ENCODE measurements at places on chromosomes 2 and 18.

GRCh38 chr2:144350151-144350802, 169.6 kb downstream of the ZEB2 start:
- peak; percentile 31 for DNase-seq

DNA sequence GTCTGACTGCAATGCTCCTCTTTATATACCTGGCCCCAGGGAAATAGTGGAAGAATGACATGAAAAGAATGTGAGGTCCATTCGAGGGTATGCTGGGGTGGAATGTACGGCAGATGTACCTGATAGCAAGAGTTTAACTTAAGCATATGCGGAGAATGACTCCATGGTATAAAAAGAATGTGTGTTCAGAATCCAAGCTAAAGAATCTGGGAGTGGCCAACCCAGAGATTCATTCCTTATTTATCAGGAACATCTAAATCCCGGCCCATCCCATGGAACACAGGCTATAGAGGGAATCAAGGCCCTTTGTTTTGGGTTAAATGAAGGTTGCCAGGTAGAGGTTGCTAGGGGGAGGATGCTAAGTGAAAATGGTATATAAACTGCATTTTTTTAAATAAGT, 150.0 kb downstream of the ZNF385B start:
- DNase-seq, result no peak

DNA sequence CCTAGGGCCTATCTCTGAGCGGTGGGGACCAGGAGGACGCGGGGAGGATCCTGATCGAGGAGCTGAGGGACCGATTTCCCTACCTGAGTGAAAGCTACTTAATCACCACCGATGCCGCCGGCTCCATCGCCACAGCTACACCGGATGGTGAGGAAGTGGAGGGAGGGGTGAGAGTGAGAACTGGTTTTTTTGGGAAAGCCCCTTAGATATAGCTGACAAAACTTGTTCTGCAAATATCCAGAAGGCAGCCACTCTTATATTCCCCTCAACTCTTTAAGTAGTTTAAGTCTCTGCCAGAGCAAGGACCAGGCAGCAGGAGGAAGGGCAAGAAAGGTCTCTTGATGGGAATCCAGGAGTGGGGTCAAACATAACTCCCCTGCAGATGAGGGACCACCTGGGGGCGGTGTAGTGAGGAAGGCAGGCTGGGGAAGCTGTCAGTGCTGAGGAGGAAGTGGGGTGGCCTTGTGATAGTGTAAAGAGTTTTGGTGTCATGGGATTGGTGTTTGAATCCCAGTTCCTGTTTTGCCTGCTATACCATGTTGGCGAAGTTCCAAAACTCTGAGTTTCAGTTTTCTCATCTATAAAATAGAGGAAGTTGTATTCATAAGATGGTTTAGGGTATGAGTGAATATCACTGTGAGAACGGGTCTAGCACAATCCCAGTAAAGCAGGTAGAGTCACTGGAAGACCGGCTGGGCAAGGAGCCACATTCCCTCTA, 3.4 kb downstream of the NAGK start:
- peak; percentile 56 for DNase-seq

DNA sequence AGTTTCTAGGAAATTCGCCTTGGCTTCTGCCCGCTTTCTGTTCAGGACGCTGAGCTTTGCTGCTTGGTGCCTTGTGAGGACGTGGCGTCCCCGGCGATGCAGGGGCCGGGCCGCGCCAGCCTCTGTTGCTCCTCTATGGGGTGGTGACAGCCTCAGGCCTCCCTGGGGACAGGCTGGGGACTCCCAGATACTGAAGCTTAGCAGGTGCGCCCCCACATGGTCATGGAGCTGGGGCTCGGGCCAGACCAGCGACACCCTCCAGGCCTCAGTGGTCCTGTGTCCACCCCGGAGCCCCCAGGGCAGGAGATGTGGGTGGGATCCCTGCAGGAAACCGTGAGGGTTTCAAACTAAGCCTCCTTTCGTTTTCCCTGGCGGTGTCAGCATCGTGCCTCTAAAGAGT, 29.2 kb downstream of the KCNG2 start:
- DNase-seq, result no peak

GRCh38 chr2:30249354-30249753, 18.0 kb downstream of the LBH start:
- DNase-seq, result no peak

- no peak for DNase-seq
These were observed 105.5 kb upstream of the CCDC68 start for GRCh38 chr18:55064760-55065159.

DNA sequence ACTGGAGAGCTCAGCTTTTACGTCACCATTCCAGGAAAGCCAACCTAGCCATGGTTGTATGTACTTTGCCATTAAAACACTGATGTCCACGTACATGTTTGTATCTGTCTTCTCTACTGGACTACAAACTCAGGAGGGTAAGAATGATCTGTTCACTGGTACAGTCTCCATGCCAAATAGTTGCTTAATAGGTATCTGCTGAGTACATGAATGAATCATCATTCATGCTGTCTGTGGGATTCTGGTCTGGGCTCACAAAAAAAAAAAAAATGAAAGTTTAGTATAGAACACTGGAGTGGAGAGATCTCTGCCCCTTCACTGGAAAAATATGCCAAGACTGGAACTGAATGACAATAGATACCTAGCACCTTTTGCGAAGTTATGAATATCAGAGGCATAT, 102.6 kb upstream of the ITGA4 start:
- DNase-seq, result no peak

DNA sequence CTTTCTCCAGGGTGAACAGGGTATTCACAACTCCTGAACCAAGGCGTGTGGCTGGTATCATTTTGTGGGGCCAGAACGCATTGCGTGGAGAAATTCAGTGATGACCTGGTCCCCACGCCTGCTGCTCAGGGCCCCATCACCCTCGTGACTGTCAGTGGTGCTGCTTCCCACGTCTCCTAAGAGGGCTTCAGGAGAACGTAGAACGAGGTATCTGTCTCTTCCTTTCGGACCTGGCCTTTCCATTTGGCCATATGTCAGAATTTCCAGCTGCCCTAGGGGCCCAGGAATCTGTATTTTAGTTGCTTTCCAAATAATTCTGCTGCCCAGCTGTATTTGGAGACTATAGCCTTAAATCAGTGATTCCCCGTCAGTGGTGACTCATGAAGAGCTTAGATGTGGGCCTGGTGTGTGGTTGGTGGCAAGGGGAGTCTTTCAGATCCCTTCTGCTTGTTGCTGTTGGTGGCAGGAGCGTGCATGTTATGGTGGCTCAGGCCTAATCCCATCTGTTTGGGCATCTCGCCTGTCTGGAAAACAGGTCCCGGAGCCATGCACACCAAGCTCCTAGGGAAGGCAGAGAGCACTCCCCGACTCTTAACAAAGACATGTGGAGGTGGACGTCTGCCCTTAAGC, 56.4 kb downstream of the NPAS2 start:
- DNase-seq, result no peak

DNA sequence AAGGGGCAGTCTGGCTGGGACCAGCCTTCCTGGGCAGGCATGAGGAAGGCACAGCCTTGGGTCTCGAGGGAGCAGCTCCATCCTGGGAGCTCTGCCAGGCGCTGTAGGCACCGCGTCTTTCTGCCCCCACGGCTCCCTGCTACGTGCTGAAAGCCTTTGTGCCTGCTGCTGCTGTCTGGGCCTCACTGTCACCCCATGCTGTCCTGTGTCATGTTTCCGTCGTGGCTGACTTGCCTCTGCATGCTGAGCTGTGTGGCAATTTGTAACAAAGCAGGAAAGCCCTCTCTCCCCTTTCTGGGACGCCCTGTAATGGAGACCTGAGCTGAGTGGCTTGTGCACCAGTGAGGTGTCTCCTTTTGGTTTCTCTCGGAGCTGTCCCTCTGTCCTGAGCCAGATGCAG, 152.5 kb downstream of the TSN start:
- DNase-seq, result no peak

DNA sequence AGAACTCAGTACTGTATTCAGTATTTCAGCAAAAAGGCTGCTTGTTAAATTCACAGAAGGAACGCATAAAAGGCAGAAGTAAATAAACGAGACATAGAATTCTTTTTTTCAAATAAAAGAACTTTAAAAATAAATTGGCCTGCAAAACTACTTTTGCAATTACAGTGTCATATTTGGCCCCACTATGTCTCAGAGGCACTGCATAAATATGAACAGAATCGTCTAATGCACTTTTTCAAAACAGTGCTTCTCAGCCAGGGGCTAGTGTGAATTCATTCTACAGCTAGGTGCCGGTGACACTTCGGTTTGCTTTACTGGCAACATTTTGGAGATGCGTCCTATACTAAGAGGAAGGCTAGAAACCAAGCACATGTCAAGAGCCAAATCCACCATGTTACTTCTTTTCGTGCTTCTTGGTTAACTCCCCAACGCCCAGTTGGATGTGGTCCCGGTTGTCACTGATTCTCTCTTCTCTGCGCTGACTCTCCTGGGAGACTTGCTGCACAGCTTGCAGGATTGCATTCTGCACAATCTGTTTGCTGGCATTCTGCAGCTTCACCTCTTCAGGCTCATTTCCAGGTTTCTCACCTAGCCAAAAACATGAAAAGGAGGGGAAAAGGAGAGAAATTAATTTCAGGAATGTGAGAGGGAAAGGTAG, 51.8 kb downstream of the AKAIN1 start:
- no peak for DNase-seq

DNA sequence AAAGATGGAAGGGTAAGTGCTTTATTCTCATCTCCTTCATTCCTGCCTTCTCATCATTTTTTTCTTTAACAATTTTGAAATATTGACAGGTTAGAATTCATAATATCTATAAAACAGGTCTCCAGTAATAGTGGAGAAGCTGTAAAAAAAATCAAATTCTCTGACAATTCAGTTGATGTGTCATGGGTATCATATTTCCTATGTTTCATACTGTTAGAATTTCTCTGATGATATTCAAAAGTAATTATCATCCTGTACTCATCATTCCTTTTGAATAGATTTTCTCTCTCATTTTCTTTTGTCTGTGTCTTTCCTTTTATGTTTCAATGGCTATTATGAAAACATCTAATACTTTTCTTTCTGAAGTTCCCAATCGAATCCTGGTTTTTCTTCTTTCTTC, 97.7 kb downstream of the CPS1 start:
- no peak for DNase-seq

GRCh38 chr2:70480468-70480867, 73.2 kb downstream of the TGFA start:
- no peak for DNase-seq

DNA sequence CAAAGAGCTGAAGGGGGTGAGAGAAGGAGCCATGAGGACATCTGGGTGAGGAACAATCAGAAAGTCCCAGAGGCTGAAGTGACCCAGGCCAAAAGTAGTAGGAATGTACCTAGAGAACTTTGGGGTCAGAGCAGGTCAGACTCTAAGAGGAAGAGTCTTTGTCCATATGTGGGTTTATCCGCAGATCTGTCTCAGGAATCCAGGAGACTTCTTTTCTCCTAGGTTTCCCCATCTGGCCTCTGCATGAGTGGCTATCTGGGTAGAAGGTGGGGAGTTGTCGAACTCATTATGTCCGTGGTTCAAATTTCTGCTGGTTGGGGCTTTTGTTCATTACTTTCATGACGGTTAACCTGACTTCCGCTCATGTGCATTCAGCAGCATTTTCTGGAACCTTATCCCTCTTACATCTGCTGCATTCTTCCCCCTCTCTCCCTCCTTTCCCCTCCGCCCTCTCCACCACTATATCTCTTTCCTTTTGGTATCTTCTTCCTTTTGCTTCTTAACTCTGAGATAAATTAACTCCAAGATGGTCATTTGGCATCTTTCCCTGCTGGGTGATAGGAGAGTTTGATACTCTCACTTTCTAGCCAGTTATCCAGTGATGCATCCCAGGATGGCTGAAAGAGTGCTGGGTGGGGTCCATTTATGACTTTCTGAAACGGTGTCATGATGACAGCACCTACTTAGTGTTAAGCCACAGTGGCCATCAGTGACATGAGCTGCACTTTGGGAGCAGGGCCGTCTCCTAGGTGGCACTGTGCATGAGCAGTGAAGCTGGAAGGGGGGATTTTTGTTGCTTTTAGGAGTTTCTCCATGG, 2.1 kb downstream of the LIPG start:
- DNase-seq, result no peak

- no peak for DNase-seq
These were observed 148.8 kb upstream of the HS6ST1 start for GRCh38 chr2:128467321-128467969.

GRCh38 chr2:24972315-24972961, 683 bp upstream of the DNAJC27 start:
- DNase-seq, result peak; percentile 15

- DNase-seq, result peak; percentile 70
These were observed 70.6 kb downstream of the COPS8 start for GRCh38 chr2:237156031-237156856.

- no peak for DNase-seq
These were observed 33.8 kb downstream of the PRELID3A start for GRCh38 chr18:12441475-12442034.

DNA sequence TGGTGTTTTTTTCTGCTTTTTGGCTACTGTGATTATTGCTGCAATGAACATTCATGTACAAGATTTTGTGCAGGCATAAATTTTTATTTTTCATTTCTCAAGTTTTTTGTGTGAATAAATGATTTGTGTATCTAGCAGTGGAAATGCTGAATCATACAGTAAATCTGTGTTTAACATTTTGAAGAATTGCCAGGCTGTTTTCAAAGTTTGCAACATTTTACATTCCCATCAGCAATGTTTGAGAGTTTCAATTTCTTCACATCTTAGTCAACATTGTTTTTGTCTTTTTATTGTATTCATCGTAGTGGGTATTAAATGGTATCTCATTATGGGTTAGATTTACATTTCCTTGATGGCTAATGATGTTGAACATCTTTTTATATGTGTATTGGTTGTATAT, 98.8 kb upstream of the RBMS1 start:
- DNase-seq, result no peak

DNA sequence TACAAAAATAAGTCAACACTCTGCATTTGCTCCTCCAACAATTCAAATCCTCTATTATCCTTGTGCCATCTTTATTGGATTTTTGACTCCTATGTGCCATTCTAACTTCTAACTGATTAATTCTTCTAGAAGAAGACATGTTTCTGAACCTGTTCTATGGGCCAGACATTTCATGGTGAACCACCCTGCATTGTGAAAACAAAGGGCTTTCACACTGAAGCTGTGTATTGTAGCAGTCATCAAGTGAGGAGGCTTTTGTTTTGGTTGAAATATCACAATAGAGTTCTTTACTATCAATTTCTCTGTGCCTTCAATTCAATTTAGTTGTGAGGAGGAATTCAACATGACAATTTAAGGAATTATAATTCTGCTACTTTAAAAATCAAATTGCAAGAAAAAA, 357.9 kb downstream of the PLCL1 start:
- DNase-seq, result no peak

DNA sequence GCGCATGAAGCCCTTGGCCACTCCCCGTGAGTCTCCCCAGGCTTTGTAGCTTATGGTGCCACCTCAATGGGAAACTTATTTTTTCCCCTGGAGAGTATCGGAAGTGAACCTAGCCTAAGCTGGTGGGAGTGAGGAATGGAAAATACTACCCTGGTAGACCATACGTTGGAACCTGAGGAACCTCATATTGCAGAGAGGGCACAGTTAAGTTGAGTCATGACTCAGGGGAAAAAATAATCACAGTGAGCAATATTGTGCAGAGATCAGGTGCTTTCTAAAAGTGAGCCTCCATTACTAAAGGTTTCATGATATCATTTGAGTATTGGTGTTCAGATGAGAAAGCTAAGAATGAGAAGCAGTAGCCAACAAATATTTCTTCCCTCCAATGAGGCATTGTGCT, 360.5 kb upstream of the NT5C1B start:
- DNase-seq, result no peak

Data from T-helper 2 cell treated with Interferon-gamma antibody and Interleukin-4, amounts not matched to agents 5 μg/mL and 100 μg/mL, for 36 hours (primary cell).